Stimulated activated CD8-positive, alpha-beta memory T cell treated with anti-CD3 and anti-CD28 coated beads, Interleukin-4, amount 100 ng/mL, for 4 hours (primary cell): ENCODE measurements at places on chromosomes 2 and 18.

DNA sequence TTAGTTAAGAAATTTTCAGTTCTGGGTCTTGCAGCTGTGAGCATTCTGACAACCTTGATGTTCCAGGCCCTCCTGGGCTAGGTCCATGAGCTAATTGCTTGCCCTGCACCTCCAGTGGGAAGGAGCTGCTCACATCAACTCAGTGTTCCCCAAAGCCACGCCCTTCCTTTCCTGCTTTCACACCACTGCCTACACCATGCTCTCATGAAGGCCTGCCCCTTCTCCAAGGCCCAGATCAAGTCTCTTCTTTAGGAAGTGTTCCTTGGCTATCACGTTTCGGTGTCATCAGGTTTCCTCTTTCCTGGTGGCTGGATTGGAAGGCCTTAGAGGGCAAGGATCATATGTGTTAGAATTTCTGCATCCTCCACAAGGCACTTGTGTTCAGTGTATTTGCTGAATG is 18.8 kb downstream of the TMEM127 start:
- no peak for DNase-seq

- no peak for DNase-seq
These were observed 44.9 kb downstream of the NCKAP5 start for GRCh38 chr2:133523406-133523805.

DNA sequence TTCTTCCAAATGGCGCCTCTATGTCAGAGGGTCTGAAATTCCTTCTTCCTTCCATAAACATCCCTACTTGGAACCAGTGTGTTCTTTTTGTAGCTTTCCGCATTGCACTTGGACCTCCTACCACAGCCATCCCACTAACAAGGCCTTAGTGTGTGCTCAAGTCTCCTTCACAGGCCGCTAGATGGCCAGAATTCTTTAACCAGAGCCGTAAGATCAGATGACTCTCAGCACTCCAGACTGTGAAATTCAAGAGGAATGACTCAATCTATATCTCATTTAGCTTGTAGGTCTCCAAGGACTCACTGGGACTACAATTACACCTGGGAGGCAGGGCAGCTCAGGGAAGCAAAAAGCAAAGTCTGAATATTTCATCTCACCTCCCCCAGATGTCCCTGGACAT is 298.9 kb downstream of the EIPR1 start:
- no peak for DNase-seq

DNA sequence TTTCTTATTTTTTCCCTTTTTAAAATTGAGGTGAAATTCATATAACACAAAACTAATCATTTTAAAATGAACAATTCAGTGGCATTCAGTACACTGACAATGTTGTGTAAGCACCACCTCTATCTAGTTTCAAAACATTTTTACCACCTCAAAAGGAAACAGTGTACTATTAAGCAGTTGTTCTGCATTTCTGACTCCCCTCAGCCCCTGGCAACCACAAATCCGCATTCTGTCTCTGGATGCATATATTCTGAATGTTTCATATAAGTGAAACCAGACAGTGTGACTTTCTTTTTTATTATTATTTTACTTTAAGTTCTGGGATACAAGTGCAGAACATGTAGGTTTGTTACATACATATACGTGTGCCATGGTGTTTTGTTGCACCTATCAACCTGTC is 19.2 kb upstream of the TANK start:
- no peak for DNase-seq

DNA sequence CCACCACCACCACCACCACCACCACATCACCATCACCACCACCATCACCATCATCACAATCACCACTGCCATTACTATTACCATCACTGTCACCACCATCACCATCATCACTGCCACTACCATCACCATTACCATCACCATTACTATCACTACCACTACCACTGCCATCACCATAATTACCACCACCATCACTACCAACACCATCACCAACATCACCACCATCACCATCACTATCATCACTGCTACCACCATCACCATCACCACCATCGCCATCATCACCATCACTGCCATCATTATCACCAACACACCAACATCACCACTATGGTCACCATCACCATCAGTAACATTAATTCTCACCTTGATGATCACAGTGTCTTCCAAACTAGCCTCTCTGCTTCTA is 291.4 kb downstream of the TGIF1 start:
- no peak for DNase-seq

- no peak for DNase-seq
These were observed at the start of gene NCK2 for GRCh38 chr2:105744909-105745853. Gene NCK2, plus strand, starts transcription at chr2:105744912. Its CDS starts 110,152 bp downstream, at chr2:105855064.

- DNase-seq, result no peak
These were observed 157.9 kb downstream of the PXDN start for GRCh38 chr2:1586251-1586922.
